ENCODE measurements at places on chromosomes 1 and 21.

DNA sequence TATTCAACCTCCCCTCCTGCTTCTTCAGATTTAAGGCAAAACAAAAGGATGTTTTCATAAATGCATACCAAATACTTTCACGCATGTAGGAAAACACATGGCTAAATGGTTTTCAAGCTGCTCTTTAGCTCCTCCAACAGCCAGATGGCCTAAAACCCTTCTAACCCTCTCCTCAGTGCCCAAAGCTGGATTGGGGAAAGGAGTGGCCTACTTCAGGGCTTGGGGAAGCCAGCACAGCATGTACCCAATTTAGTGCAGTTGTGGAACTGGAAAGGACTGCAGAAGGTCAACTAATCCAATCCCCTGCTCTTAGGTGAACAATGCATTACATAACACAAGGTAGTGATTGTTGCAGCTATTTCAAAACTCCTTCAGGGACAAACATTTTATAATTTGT, 9.3 kb downstream of the F5 start:
- DNase-seq = no peak

- DNase-seq = no peak
Observed at GRCh38 chr1:111271464-111271801, 19.2 kb upstream of the CHIA start.

- DNase-seq = no peak
Observed at GRCh38 chr1:169048043-169048442, 58.4 kb upstream of the ATP1B1 start.

GRCh38 chr1:116501125-116501869, 69.5 kb downstream of the CD58 start:
- no peak for DNase-seq

GRCh38 chr1:215584389-215584788, 17.3 kb downstream of the KCTD3 start:
- no peak for DNase-seq

DNA sequence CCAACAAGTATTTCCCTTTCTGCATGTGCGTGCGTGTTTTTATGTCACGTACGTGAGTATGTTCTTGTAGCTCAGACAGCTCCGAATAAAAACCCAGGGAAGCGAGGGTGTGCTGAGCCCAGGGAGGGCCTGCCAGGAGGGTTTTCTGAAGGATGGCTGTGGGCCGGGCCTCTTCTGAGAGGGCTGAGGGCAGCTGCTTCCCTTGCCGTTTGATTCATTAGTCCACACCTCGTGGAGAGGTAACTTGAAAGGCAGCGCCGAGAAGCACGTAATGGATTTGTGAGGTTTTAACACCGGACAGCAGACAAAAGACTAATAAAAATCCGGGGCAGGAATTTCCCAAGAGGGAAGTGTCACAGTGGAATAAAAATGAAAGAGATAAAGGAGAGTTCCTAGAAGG, 29.5 kb downstream of the CD247 start:
- no peak for DNase-seq

GRCh38 chr21:38175306-38175705, 81.5 kb upstream of the KCNJ15 start:
- DNase-seq = no peak

GRCh38 chr1:29363536-29363935, 127.2 kb downstream of the PTPRU start:
- no peak for DNase-seq

DNA sequence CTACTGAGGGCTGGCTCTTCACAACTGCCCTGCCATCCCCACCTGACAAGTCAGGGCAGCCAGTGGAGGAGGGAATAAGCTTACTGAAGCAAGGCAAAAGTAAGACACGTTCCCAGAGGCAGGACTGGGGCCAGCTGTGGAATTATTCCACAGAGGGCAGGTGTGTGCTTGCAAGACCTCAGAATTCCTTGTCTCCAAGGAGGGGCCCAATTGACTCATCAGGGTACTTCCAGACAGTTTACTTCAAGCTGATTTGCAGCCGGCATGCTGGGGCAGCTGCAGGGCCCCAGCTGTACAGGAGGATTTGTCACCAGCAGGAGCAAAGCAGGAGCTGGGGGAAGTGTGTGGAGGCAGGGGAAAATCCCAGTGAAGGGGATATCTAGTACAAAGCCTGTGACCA, 167.5 kb upstream of the CAMK1G start:
- DNase-seq = no peak

GRCh38 chr1:209800984-209801834, 4.7 kb downstream of the IRF6 start:
- DNase-seq = no peak

- no peak for DNase-seq
Observed at GRCh38 chr1:100736746-100737145, 17.2 kb downstream of the VCAM1 start.

DNA sequence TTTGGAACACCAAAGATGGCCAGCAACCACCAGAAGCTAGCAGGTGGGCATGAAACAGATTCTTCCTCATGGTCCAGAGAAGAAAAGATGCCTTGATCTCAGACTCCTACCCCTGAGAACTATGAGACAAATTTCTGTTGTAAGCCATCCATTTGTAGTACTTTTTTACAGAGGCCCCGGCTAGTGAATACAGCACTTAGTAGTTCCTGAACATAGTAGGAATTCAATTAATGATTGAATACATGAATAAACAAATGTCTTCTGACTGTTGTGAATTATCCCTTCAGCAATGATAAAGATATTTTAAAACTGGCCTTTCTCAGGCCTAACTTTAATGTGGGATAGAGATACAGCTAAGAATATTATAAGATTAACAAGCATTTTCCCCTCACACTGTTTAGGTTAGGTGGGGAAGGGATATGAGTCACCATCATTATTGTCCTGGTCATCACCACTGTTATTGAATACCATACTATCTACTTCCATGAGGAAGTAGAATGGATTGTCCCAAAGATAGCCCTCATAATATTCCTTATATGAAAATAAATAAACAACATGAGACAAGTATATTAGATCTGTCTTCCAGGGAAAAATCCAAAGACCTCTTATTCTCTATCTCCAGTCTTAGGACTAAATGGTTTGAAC, 51.4 kb downstream of the ADCY10 start:
- no peak for DNase-seq

- no peak for DNase-seq
Observed at GRCh38 chr1:151739590-151740355, 18.5 kb downstream of the RIIAD1 start.

GRCh38 chr1:56160773-56161315, 418.5 kb downstream of the PLPP3 start:
- DNase-seq = no peak

DNA sequence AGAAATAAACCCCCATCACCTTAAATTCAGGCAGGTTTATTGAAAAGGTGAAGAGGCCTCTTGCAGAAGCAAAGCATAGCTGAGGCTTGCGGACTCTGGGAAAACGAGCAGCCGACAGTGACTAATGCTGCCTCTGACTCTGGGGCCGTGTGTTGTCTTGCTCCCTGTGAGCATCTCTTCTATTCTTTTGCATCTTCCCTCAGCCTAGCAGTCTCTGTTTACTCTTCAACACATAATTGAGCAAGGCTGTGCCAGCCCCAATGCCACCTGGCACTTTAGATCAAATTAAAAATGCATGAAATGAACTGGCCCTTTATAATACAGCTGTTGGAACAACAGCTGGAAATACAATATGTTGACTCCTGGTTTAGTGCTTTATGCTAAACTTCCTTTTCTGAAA, 18.4 kb upstream of the REG4 start:
- DNase-seq = no peak

Measured in stimulated activated CD4-positive, alpha-beta T cell treated with anti-CD3 and anti-CD28 coated beads, Interleukin-1b, Interleukin-23, amount 100 ng/mL, for 1 hour (primary cell).